K562 (cell line): ENCODE measurements at places on chromosomes 13 and 19.

DNA sequence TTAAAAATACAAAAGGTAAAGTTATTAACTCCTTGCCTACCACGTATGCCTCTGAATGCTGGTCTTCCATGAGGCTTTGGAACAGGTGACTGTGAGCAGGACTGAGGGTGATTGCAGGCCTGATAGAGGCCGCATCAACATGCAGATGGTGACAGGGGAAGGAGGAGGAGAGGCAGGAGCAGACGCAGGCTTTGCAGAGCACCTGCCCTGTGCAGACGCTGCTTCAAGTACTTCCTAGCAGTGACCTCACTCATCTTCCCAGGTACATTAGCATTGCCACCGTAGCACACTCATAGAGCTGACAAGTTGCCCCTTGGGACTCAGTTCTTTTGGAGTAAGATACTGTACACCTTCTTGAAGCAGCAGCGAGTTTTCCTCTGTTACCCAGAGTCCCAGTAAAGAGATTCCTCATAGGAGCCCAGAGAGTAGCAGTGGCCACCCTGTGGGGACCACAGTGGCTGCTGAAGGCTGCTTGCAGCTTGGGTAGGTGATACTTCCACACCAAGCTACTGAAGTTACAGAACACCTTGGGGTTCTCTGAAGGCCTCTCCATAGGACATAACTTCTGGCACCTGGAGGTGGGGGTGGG is 56.0 kb downstream of the ZNF536 start:
- H3K36me3 ChIP-seq = no peaks in the 10 kb centered on the region
- H3K27me3 ChIP-seq = no peaks in the 10 kb centered on the region; the same call in 1 of the 2 replicates
- no peaks in the 10 kb centered on the region for H3K4me1 ChIP-seq
- H3K4me3 ChIP-seq = no peak overlapping the region
- no peak overlapping the region for H3K27ac ChIP-seq
- no peak for DNase-seq

DNA sequence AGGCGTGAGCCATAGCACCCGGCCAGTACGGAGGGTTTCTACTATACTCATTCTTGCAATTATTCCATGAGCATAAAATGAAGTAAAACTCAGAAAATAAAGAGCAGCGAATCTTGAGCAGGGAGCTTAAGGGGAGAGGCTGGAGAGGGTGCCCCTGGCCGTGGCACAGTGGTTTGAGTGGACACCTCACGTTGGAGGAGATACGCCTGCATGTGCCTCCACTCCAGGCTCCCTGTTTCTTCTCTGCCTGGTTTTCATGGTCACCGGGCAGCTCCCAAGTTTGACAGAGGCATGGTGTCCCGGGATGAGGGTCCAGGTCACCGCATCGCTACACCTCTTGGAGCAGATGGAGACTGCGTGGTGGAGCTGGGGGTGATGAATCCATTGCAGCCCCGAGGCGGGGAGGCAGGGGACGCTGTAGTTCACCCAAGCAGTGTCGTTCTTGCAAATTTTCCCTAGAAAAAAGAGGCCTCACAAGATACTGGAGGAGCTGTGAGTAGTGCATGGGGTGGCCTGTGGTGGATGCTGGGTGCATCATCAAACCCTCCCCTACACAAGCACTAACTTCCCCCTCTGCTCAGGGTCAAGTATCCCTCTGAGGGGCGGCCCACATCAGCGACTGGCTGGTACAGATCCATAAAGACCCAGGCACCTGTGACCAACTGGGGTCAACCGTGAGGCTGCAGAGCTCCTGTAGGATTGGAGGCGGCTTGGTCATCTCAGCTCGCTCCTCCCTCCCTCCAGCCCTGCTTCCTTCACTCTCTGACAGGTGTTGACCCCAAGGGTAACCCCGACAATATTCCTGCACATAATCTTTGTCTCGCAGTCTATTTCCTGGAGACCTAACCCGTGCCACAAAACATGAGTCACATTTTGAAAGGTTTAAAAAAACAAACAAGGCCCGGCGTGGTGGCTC is 3.6 kb upstream of the MIER2 start:
- no peak overlapping the region for H3K27ac ChIP-seq
- peaks cover 5% of the 10 kb centered on the region; the same call in 1 of the 3 replicates for H3K4me1 ChIP-seq
- H3K27me3 ChIP-seq = no peaks in the 10 kb centered on the region
- H3K36me3 ChIP-seq = peaks cover 2% of the 10 kb centered on the region; the same call in 2 of the 3 replicates
- no peak overlapping the region for H3K4me3 ChIP-seq
- no peak for DNase-seq

GRCh38 chr19:5420953-5421352 is 34.3 kb upstream of the ZNRF4 start:
- H3K36me3 ChIP-seq = no peaks in the 10 kb centered on the region
- no peaks in the 10 kb centered on the region; the same call in 1 of the 2 replicates for H3K4me1 ChIP-seq
- DNase-seq = no peak
- H3K27ac ChIP-seq = no peak overlapping the region
- peaks cover 33% of the 10 kb centered on the region; the same call in 2 of the 3 replicates for H3K27me3 ChIP-seq

DNA sequence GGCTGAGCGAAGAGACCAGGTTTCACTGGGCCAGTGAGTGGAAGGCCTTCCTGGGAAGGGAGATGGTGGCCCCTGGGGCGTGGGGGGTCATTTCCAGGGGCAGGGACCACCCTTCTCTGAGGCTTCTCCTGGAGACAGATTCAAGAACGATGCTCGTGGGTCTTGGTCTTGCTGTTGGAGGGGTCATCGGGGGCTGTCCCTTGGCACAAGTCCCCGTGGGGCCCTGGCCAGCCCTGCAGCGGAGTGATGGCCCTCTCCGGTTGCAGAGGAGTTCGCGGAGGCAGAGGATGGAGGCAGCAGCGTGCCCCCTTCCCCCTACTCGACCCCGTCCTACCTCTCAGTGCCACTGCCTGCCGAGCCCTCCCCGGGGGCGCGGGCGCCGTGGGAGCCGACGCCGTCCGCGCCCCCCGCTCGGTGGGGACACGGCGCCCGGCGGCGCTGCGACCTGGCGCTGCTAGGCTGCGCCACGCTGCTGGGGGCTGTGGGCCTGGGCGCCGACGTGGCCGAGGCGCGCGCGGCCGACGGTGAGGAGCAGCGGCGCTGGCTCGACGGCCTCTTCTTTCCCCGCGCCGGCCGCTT is 4.8 kb downstream of the TTC9B start:
- peaks cover 11% of the 10 kb centered on the region; the same call in 2 of the 3 replicates for H3K4me1 ChIP-seq
- peaks cover 9% of the 10 kb centered on the region for H3K27me3 ChIP-seq

DNA sequence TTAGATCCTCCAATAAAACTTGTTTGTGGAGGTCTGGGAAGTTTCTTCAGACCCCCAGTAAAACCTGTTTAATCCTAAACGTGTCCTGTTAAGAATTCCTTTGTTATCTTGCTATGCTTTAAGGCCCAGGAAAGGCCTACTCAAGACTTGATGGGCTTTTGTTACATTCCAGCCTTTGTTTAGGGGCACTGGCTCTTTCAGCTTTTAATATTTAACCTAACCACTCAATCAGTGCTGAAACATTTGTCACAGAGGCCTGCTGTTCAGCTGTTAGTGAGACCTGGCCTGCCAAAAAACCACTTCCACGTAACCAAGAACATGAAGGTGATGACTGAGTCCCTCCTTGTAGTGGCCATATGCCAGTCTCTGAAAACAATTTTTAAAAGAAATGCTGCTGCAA is 41.7 kb downstream of the PCDH17 start:
- H3K4me1 ChIP-seq = no peaks in the 10 kb centered on the region
- no peaks in the 10 kb centered on the region for H3K36me3 ChIP-seq
- DNase-seq = no peak
- H3K27ac ChIP-seq = no peak overlapping the region
- H3K4me3 ChIP-seq = no peak overlapping the region

- DNase-seq = peak; percentile 56
- peak overlapping the region; percentile 38; the same call in 2 of the 3 replicates for H3K27ac ChIP-seq
- H3K36me3 ChIP-seq = peaks cover 69% of the 10 kb centered on the region
- no peaks in the 10 kb centered on the region for H3K27me3 ChIP-seq
Observed at GRCh38 chr19:10769533-10770491, 51.9 kb downstream of the DNM2 start.

GRCh38 chr13:35818633-35819067 is 312.5 kb downstream of the DCLK1 start:
- no peak overlapping the region for H3K4me3 ChIP-seq
- H3K36me3 ChIP-seq = no peaks in the 10 kb centered on the region
- H3K4me1 ChIP-seq = no peaks in the 10 kb centered on the region
- no peak overlapping the region for H3K27ac ChIP-seq
- peak; percentile 10 for DNase-seq

DNA sequence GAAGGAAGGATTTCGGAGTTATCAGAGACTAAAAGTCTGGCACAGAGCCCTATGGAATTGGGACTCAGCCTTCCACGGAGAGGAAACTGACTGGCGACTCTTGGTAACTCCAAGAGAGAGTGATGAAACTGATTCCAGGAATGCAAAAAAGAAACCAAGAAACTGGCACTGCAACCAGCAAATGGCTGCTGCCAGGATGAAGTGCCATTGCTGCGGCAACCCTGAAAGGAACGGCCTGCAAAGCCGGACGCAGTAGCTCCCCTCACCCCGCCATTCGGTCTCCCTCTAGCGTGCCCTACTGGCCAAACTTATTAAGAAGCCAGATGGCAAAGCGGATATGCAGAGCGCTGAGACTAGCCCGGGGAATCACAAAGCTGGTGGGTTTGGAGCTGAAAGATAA is 236.0 kb downstream of the PCDH9 start:
- peak; percentile 31 for DNase-seq
- no peaks in the 10 kb centered on the region for H3K36me3 ChIP-seq
- H3K27ac ChIP-seq = no peak overlapping the region
- H3K4me1 ChIP-seq = peaks cover 8% of the 10 kb centered on the region; the same call in 2 of the 3 replicates

- no peak overlapping the region for H3K4me3 ChIP-seq
- DNase-seq = no peak
- H3K27ac ChIP-seq = no peak overlapping the region
Observed at GRCh38 chr19:58091251-58091995, 6.6 kb downstream of the ZSCAN18 start.
